ENCODE measurements at places on chromosomes 11 and 22. TPM values are rescaled to one million over a fixed set of nuclear protein-coding genes. Genes with fewer than 3 reads are reported as not detected.

MAPK8IP2 gene
- total RNA-seq: 6.1 TPM

LRRC4C gene
- total RNA-seq: 1.5 TPM

GLYAT gene
- total RNA-seq: not detected

SPDYC gene
- total RNA-seq: not detected

OR5T3 gene
- not detected for total RNA-seq

MS4A6E gene
- not detected for total RNA-seq

VSIG10L2 gene
- total RNA-seq: not detected

- no peak overlapping the region for H3K27ac ChIP-seq
- no peak overlapping the region for H3K4me3 ChIP-seq
- no peaks in the 10 kb centered on the region for H3K36me3 ChIP-seq
- DNase-seq: no peak
- H3K27me3 ChIP-seq: no peaks in the 10 kb centered on the region
Observed at GRCh38 chr22:25139062-25139461, 60.6 kb upstream of the CRYBB3 start.

DNA sequence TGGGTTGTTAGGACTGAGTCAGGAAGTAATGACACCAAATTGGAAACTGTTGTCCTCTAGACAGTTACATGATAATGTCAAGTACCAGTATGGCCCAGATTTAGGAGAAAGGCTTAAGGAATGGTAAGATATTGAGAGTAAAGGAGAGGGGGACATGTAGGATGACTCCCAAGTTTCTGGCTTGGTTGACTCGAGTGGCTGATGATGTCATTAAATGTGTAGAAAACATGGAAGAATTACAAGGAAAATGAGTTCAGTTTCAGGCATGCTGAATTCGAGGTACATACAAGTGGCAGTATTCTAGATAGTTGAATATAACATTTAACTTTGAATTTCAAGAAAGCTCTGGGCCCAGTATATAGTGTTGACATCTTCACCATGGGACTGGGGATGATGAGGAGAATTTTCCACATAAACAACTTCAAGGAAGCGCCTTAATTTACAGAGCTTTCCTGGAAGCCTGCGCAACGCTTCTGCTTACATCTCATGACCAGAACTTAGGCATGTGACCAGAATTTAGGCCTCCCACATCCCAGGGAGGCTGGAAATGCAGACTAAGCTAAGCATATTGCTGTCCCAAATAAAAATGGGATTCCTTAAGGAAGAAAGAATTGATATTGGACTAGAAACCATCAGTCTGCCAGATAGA lies 3.8 kb downstream of the CFAP300 start:
- no peaks in the 10 kb centered on the region for H3K4me1 ChIP-seq
- no peaks in the 10 kb centered on the region for H3K36me3 ChIP-seq
- H3K27ac ChIP-seq: no peak overlapping the region
- DNase-seq: no peak

DNA sequence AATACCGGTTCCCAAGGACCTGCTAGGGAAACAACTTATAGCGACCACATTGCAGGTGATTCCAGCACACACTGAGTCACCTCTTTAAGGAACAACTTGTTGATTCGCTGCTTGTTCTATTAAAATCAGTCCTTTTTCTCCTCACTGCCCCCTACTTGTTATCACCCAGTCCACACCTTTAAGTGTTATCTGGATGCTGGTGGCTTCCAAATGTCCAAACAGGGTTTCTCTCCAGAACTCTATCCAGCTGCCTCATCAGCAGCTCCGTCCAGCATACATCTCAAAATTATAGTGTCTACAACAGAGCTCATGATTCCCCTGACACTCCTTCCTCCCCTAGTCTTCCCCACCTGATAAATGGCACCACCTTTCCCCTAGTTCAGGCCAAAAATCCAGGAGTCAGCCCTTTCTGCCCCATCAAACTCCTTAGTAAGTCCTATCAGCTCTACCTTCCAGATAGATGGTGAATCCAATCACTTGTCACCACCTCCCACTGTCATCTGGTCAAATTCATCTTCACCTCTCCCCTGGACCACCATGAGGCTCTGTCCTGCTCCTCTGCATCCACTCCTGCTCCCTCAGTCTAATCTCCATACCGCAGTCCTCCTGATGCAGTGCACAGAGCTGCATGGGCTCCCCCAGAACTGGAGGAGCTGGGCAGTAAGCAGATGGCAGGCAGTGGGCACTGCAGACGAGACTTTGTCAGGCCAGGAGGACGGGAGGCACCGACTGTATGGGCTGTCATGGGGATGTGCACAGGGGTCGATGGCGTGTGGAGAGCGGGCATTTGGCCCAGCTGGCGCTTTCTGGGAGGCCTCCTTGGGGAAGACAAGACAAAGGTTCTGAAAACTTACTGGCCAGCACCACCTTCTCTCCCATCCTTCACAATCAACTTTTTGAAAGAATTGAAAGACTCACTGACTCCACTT lies 19.3 kb downstream of the IL10RA start:
- no peak overlapping the region for H3K4me3 ChIP-seq
- no peak for DNase-seq
- H3K4me1 ChIP-seq: no peaks in the 10 kb centered on the region
- H3K27me3 ChIP-seq: no peaks in the 10 kb centered on the region
- H3K27ac ChIP-seq: no peak overlapping the region

GRCh38 chr11:18722293-18722637 lies 3.7 kb downstream of the IGSF22 start:
- no peaks in the 10 kb centered on the region for H3K4me1 ChIP-seq
- H3K36me3 ChIP-seq: no peaks in the 10 kb centered on the region
- no peaks in the 10 kb centered on the region for H3K27me3 ChIP-seq
- peak overlapping the region; percentile 72 for H3K27ac ChIP-seq
- H3K4me3 ChIP-seq: no peak overlapping the region

DNA sequence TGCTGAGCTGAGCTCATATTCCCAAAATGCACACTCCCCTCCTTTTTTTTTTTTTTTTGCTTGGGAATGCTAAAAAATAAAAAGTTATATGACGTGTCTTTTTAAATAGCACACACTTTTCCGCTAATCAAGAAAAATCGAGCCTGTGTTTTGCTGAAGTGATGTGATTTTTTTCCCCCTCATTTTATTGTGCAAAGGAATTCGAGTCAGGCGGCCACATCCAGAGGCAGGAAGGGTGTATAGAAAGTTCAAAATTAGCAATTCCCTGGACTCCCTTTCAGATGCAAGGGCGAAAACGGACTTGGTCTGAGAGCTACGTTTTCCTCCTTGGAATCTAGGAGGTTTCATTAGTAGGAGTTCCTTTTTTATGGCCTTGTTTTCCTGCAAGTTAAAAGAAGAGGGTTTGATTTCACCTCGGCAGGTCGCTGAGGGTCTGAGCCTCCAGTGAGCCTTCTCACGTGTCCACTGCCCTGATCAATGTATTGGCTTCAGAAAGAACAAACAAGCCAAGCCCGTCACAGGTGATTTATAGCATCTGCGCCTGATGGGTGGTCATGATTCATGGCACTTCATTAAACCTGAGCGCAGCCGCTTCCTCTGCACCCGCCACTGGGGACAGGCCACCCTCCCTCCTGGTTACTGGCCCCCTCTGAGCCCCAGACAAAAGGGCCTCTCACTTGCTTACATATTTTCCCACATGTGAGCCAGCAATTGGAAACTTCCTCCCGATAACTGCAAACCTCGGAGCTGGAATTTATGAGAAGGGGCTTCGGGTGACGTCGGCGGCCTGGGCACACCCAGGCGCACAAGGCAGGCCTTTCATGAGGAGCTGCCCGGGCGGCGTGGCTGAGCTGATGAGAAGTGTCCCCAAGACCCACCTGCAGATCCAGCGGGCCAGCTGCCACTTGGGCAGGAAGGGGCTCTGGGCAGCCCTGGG lies 64.4 kb upstream of the LINC01488 start:
- peak overlapping the region; percentile 62 for H3K27ac ChIP-seq
- no peaks in the 10 kb centered on the region for H3K27me3 ChIP-seq
- no peak for DNase-seq
- H3K36me3 ChIP-seq: no peaks in the 10 kb centered on the region

DNA sequence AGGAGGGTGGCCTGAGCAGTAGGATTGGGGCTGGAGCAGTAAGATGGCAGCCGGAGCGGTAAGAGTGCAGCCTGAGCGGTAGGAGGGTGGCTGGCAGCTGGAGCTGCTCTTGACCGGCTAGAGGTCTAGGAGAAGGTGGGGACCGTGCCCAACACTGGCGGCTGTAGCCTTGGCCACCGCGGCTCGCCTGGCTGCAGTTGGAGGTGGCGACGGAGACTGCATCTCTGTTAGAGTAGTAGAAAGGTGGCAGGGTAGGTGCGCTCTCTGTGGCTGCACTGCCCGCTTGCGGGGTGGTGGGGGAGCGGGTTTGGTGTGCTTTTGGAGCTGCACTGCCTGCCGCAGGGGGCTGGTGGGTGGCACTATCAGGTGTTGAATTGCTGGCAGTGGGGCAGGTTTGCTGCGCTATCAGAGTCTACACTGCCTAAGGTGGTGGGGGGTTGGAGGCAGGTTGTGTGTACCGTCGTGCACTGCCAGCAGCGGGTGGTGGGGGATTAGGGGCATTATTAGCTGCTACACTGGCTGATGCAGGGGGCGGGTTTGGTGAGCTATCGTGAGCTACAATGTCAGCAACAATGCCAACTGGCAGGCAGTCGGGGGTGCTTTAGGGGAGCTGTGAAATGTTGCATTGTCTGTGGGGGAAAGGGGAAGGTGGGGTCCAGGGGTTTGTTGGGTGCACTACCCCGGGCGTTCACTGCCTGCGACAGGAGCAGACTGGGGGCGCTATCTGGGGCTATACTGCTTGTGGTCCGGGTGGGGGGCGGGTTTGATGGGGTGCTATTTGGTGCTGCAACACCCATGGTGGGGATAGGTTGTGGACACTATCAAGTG lies 4461.3 kb upstream of the OR11H1 start:
- no peaks in the 10 kb centered on the region for H3K36me3 ChIP-seq
- no peak overlapping the region for H3K27ac ChIP-seq
- DNase-seq: no peak
- H3K4me3 ChIP-seq: no peak overlapping the region
- no peaks in the 10 kb centered on the region for H3K27me3 ChIP-seq
- H3K4me1 ChIP-seq: no peaks in the 10 kb centered on the region

DNA sequence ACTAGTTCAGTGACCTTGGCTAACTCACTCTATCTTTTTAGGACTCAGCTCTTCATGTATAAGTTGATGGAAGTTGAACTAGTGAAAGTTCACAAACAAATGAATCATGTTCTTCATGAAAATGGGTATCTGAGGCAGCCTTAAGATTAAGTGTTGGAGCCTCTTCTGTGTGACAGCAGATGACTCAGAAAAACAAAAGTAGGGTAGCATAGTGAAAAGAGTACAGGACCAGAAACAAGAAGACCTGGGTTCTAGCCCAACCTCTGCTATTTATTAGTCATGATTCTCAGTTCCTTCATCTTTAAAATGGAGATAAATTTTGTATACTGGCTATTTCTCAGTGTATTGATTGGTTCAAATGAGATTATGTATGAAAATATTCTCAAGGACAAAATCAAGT lies 60.2 kb downstream of the USP35 start:
- no peaks in the 10 kb centered on the region for H3K27me3 ChIP-seq
- H3K36me3 ChIP-seq: no peaks in the 10 kb centered on the region
- H3K4me3 ChIP-seq: no peak overlapping the region
- DNase-seq: no peak

DNA sequence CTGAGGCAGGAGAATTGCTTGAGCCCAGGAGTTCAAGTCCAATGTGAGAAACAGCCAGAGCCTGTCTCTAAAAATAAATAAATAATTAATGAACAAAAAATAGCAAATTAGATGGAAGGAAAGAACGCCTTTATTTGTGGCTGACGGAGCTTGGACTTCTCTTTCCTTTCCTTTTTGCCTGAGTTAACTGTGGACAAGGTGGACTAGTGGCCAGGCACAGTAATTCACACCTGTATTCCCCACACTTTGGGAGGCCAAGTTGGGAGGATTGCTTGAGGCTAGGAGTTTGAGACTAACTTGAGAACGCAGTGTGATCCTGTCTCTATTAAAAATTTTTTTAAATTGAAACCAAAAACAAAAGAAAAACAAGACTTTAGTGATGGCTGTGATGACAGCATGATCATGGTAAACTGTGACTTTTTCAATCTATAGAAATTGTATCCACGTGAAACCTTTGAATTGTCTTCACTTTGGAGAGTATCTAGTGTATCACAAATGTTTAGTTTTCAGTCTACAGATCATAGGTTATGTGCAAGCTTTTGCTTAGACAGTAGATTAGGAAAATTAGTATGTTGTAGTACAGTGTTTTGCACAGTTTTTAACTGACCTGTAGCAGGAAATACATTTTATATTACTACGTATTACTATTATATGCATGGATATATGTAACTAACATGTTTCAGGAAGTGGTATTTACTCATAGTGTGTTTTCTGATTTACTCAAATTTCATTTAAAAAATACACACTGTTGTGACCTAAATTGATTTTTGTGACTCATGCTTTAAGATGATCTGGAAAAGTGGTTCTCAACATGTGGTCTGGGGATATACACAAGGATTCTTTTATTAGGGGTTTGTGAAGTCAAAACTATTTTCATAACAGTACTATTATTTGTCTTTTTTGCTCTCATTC lies 42.1 kb downstream of the KDM2A start:
- H3K4me3 ChIP-seq: no peak overlapping the region
- no peak overlapping the region for H3K27ac ChIP-seq
- no peaks in the 10 kb centered on the region for H3K36me3 ChIP-seq

DNA sequence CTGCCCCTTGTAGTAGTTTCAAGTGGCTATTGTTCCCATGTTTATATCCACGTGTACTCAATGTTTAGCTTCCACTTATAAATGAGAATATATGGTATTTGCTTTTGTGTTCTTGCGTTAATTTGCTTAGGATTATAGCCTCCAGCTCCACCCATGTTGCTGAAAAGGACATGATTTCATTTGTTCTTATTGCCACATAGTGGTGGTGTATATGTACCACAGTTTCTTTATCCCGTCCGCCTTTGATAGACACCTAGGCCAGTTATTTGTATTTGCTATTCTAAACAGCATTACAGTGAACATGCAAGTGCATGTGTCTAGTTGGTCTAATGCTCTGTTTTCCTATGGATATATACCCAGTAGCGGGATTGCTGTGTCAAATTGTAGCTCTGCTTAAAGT lies 6.8 kb downstream of the OR51B2 start:
- H3K27ac ChIP-seq: no peak overlapping the region
- no peaks in the 10 kb centered on the region for H3K4me1 ChIP-seq

GRCh38 chr22:48171271-48171691 lies 1408.8 kb downstream of the TBC1D22A start:
- no peaks in the 10 kb centered on the region for H3K36me3 ChIP-seq
- no peak overlapping the region for H3K4me3 ChIP-seq
- no peak for DNase-seq
- H3K27ac ChIP-seq: no peak overlapping the region
- H3K4me1 ChIP-seq: no peaks in the 10 kb centered on the region
- no peaks in the 10 kb centered on the region for H3K27me3 ChIP-seq

DNA sequence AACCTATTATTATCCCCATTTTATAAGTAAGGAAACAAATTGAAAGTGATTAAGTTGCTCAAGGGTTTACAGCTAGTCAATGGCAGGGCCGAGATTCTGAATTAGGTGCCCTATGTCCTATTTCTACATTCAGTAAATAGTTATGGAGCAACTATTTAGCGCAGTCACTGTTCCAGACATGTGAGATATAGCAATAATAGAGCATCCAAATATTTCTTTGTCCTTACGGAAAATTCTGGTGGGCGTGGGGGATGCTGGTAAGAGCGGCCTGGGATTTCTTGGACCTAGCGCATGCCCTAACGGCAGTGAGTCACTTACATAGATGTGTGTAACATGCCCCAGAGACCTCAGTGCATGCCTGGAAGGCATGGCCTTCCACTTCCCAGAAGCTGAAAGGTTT lies 4.4 kb downstream of the DTX4 start:
- no peak for DNase-seq
- H3K27ac ChIP-seq: no peak overlapping the region
- no peaks in the 10 kb centered on the region for H3K27me3 ChIP-seq
- no peak overlapping the region for H3K4me3 ChIP-seq

- no peak overlapping the region for H3K4me3 ChIP-seq
- H3K27me3 ChIP-seq: no peaks in the 10 kb centered on the region
- peaks cover 48% of the 10 kb centered on the region for H3K4me1 ChIP-seq
- peak; percentile 75 for DNase-seq
Observed at GRCh38 chr22:39174498-39175352, 22.2 kb upstream of the CBX7 start.

Measured in uterus (tissue), 4 donors.